Neural crest cell (in vitro differentiated cells): ENCODE measurements at places on chromosomes 6 and 20.

DNA sequence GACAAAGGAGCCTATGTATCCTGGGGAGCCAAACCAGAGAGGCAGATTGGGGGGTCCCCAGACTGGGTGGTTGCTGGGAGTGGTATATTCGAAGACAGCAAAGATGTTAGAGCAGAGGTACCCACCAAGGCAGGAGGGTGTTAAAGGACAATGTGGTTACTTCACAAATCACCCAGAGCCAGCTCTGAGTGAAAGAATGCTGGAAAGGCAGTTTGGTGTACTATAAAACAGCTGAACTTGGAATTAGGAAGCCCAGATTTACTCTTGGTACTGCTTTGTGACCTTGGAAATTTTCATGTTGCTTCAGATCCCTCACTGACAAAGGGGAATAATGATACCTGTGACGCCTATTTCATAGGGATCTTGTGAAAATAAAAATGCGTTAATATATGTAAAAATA lies 121.6 kb downstream of the CD164 start:
- DNase-seq = no peak

DNA sequence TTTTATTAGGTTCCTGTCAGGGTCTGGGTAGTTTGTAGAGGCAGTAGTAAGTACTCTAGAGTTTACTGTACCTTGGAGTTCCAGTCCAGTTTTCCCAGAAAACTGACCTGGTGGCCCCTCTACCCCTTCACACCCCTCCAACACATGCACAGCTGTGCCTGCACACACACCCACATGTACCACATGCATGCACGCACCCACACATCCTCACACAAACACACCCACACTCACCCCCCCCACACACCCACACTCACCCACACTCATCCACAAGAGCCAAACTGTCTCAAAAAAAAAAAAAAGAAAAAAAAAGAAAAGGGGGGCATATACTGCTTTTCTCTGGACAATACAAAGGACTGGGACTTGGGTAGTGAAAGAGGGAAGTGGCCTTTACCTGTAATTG lies 570.5 kb downstream of the QKI start:
- DNase-seq = no peak

- no peak for DNase-seq
Observed at GRCh38 chr6:42409581-42409980, 42.1 kb downstream of the TRERF1 start.

DNA sequence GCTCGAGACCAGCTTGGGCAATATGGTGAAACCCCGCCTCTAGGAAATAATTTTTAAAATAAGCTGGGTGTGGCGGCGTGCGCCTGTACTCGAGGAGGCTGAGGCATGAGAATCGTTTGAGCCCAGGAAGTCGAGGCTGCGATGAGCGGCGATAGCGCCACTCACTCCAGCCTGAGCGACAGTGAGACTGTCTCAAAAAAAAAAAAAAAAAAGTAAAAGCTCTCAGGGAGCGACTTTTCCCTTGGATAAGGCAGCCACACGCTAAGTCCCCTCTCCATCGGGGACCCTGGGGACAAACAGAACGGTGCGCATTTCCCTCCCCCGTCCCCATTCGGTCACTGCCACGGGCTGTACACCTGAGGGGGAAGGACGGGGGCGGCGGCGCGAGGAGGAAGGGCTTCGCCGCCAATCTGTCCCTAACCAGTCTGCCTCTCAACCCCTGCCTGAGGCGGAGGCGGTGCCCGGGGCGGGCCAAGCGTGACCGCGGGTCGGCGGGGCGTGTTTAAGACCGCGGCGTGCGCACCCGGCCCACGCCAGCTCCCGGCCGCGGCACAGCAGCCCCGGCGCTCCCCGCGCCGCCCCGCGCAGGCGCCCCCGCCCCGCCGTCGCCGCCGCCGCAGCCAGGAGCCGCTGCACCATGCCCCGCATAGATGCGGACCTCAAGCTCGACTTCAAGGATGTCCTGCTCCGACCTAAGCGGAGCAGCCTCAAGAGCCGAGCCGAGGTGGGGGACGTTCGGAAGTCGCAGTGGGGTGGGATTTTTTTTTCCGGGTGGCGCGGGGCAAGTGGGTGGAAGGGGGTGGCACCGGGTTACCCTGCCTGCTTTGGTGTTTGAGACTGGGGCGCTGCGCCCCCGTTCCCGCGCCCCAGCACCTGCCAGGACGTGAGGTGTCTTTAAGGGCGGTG lies at the start of gene GMPR:
Gene GMPR, plus strand, starts transcription at position 531 of the 906 bp plus-strand sequence. Its CDS starts 107 bp downstream, at position 638.
- DNase-seq = peak; percentile 35

DNA sequence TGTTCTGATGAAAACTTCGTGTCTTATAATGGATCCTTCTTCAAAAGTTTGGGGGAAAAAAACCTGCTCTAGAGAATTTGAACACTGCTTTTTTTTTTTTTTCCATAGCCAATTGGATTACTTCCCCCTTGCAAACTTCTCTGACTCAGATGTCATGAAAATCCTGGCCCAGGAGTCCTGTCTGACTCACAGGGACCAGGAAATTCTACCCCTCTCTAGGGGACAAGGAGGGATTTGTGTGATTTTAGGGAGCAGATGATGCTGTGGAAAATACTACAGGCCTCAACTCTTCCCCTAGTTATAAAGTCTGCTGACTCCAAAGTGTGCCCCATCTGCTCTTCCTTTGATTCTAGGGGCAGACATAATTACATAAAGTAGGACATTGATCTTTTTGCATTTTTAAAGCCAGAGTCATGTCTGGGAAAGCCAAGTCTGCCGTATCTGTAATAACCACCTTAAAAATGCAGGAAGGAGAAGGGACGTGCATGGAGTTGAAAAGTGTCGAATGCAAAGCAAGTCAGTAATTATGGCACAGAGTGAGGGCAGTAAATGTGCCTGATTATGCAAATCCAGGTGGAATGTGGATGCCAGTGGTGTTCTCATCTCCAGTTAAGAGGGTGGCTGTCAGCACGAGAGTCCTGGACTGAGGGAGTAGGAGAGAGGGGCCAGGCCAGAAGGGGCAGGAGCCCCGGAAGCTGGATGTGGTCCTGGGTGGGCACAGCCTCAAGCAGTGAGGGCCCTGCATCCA lies 144.3 kb upstream of the SULF2 start:
- DNase-seq = no peak

DNA sequence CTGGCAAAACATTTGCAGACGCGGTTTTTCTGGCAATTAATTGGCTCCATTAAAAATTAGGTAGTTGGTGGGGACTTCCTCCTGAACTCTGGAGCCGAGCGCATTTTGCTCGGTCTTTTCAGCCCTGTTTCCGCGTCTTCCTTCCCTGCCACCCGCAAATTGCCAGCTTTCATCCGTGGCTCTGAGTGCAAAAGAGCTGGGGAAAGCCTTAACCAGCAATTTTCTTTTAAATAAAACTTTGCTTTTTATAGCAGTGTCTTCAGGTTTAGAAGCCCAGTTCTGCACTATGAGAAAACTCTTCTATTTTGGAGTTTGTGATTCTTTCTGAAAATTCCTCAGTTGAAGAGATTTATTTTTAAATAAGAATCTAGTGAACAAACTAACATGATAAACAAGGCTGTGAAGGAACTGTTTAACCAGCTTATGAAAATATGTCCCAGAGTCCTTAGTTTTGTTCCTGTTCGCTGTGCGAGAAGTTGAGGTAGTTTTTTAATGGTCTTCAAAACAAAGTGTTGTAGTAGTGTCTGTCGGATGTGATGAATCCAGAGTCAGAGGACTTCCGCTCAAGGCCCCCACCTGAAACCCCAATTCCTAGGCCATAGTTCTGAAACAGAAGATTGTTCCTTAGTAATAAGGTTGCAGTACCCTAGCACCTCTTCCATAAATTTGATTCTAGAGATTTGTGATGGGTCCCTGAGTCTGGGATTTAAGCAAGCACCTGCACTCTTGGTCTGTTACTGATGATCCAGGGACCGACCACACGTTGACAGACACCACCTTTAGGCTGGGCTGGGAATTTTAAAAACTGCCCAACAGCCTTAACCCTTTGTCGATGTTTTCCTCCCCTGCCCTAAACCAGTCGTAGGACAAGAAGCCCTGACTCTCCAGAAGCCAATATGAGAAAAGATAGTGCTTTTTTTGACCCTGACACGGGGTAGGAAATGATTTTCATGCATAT lies 950 bp downstream of the KCTD20 start:
- no peak for DNase-seq

GRCh38 chr6:14067656-14068055 lies 49.9 kb upstream of the CD83 start:
- no peak for DNase-seq

- no peak for DNase-seq
Observed at GRCh38 chr6:74768738-74769137, 437.1 kb downstream of the COL12A1 start.

DNA sequence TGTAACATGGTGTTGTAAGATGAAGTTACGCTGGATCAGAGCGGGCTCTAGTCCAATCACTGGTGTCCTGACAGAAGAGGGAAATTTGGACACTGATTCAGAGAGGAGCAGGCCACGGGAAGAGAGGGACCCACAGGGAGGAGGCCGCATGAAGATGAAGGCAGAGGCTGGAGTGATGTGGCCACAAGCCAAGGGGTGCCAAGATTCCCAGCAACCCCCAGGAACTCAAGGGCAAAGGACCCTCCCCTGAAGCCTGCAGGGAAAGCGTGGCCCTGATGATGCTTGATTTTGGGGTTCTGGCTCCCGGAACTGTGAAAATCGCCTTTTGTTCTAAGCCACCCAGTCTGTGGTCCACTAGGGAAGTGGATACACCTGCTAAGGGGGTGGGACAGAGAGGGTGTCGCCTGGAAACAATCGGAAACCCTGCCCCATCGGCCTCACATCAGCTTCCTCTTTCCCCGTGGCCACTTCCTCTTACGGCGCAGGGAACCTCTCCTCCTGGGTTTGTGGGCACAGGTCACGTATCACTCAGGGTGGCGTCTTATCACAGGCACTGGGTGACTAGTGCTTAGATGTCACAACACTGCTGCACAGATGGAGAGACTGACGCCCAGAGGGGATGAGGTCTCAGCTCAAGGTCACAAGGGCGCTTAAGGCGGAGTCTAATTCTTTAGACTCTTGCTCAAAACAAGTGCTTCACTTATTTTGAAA lies 58.0 kb downstream of the SULF2 start:
- DNase-seq = no peak

DNA sequence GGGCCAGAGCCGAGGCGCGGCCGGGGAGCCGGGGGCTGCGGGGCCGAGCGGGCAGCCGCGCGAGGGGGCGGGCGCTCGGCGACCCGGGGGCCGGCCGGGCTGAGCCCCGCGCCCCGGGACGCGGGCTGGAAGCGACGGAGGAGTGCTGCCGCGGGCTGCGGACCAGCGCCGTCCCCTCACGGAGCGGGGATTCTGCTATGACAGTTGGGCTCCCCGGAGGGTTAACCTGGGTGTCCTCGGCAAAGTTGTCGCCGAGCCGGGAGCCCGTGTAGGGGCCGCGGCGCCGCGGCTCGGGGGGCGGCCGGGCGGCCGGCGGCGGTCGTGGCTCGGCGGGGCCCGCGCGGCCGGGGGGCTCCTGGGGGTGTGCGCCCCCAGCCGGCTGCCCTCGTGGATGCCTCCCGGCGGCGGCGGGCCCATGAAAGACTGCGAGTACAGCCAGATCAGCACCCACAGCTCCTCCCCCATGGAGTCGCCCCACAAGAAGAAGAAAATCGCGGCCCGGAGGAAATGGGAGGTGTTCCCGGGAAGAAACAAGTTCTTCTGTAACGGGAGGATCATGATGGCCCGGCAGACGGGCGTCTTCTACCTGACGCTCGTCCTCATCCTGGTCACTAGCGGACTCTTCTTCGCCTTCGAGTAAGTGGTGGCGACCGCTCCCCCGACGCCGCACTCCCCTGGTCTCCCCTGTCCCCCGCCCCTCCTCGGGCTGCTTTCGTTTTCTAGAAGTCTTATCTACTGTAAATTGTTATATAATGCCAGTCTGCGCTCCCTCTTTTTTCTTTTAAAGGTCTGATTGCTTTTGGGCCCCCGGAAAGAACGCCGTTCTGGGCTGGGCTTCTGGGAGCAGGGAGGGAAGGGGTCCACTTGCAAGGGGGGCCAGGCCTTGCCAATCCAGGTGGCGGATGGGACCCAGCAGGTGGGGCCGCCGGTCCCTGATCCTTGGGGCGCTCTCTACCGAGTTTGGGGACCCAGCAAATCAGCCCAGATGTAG lies 936 bp downstream of the ZDHHC14 start:
- DNase-seq = peak; percentile 20

DNA sequence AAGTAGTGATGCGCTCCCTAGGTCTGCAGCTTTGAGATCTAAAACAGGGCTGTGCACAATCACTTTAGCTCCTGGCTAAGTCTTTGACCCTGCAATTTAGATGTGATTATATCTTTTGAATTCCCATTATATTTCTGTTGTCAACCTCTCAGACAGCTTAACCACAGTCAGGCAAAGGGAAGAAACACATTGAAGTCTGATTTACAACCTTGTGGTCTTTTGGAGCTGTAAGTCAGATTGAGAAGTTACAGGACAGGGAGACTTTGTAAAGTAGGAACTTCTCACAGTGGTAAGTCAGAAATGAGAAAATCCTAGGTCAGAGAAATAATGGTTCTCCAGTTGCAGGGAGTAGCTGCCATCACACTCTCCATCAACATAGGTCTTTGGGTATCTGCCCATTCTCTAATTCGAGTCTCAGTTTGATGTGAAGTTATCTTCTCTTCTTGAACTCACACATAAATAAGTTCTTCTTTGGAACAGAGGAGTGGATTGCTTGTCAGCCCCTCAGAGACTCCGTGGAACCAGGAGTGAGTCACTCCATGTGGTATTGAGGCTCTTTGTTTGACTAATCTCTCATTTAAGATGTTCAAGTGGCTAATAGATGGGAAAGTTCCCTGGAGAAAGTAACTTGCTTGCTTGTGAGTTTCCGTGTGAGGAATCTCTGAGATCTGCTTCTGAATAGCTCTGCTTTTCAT lies 35.0 kb upstream of the SGK1 start:
- DNase-seq = no peak

GRCh38 chr6:126805861-126806260 lies 312.6 kb upstream of the RSPO3 start:
- DNase-seq = no peak

DNA sequence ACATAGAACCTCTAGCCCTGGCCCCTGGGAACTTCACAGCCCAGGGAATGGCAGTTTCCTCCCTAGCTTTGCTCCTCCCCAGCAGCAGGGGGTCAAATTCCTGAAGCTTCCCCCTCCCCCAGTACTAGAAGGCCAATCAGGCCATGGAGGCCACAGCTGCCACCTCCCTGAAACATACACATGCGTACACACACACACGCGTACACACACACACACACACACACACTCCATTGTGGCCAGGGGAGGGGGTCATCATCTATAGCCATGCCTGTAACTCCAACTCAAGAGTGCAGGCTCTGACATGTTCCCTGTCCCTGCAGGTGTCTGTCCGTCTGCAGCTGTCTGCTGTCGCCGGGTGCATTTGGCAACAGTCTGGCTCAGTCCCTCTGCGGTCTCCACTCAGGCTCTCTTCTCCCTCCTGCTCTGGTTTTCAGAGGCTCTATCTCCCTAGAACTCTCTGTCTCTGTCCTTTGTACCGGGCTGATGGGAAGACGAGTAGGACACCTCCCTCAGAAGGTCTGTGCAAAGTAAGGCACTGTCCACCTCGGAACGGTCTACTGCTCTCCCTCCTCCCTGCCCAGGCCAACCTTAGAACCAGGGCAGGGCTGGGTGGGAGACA lies 1.4 kb downstream of the LRFN2 start:
- DNase-seq = peak; percentile 2

DNA sequence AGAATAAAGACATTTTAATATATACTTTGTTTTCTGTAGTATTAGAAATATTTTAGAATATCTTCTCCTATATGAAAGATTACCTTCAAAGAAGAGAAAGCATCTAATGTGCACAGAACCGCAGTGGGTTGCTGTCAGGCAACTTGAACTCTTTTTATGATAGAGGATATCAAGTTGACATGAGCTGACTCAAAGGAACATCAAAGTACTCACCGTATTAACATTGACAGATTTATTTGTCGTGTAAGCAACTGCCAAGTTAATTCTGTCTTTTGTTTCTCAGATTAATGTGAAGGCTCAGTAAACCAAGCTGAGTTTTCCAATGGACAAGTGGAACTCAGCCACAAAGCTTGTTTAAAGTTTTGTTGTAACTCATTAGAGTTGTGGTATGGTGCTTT lies 2.2 kb upstream of the GINM1 start:
- DNase-seq = no peak
